Esophagus squamous epithelium (tissue), 5 donors: ENCODE measurements at places on chromosomes 2 and 18.

DNA sequence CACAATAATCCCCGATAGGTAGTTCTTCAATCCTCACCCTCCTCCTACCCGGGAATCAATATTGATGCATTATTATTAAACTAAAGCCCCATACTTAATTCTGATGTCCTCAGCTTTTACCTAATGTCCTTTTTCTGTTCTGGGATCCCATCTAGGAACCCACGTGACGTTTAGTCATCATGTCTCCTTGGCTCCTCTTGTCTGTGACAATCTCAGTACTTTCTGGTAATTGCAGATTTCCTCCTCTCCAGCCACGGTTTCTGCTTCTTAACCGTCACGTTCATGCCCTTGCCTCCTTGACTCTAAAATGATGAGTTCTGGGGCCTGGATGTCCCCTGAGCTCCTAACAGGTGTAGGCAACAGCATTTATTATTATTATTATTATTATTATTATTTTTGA, 2.9 kb upstream of the DGKD start:
- DNase-seq = no peak

DNA sequence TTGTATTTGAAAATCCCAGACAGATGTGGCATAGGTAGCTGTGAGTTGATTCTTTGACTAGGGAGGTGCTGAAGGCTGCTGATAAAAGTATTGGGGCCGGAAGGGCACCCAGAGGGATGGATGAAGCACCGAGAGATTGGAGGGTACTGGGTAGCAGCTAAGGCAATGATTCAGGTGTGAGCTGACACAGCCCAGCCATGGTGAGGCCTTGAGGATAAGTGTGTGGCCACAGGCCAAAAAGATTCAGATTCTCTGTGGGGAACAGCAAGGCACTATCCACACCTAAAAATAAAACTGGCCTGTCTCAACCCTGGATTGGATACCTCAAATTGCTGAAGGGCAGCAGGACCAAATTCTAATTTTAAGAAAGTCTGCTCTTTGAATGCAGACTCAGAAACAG, 35.2 kb downstream of the RDH14 start:
- DNase-seq = no peak

- DNase-seq = no peak
Measured at GRCh38 chr2:190553254-190553653, 18.7 kb upstream of the NEMP2 start.

DNA sequence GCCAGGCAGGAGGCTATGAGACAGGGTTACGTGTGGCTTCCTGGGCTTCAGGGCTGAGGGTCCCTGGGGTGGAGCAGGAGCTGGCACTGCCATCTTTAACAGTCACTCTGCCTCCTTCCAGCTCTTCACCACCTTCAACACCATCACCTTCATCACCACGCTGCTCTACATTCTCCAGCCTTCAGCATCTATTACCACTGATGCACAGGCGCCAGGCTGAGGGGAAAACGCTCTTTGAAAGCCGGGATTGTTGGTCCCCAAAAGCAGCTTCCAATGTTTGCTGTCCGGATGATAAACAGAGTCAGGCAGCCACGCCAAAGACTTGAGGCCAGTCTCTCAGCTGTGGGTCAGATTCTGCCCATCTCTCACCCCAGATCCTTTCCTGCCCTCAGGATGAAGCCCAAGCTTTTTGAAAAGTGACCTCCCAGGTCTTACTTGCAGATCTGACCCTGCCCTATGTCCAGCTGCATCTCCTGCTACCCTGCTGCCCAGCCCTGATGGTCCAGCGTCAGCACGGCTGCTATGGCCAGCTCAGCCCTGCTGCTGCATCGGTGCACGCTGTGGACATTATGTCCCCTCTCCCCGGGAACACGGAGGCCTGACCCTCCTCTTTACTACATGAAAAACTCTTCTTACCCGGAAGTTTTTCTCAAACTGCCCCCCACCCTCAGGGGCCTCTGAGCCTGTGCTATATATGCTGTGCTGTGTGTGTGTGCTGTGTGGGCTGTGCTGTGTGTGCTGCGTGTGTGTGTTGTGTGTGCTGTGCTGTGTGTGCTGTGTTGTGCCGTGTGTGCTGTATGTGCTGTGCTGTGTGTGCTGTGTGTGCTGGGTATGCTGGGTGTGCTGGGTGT, 31.2 kb upstream of the MAL start:
- DNase-seq = no peak

DNA sequence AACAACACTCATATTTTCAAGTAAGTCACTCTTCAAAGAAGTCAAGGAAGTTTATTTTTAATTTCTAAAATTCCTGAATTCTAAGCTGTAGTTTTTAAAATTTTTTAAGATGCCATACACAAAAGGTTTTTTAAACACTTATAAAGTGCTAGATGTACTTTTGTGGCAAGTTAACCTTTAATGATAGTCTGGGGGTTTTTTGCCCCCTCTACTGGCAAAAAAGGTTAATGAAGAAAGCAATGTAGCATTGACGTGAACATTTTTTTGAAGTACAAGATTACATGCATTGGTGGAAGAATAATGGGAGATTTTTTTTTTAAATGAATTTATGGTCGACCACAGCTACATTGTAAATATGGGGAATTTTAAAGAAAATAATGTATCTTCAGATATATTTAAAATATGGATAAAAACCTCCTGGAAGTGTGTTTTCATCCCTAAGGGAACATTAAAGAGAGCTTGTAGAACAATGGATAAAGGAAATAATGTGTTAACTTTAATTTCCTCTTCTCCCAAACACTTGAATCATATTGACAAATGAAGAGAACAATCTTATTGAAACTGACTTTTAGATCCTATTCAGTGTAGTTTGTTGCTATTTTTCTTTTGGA, 12.6 kb downstream of the ITPRID2 start:
- no peak for DNase-seq

- DNase-seq = no peak
Measured at GRCh38 chr18:39681061-39681460, 2115.5 kb upstream of the CELF4 start.

GRCh38 chr2:106184857-106185256, 9.2 kb downstream of the UXS1 start:
- DNase-seq = no peak

- no peak for DNase-seq
Measured at GRCh38 chr2:165601928-165602521, 132.5 kb downstream of the CSRNP3 start.

DNA sequence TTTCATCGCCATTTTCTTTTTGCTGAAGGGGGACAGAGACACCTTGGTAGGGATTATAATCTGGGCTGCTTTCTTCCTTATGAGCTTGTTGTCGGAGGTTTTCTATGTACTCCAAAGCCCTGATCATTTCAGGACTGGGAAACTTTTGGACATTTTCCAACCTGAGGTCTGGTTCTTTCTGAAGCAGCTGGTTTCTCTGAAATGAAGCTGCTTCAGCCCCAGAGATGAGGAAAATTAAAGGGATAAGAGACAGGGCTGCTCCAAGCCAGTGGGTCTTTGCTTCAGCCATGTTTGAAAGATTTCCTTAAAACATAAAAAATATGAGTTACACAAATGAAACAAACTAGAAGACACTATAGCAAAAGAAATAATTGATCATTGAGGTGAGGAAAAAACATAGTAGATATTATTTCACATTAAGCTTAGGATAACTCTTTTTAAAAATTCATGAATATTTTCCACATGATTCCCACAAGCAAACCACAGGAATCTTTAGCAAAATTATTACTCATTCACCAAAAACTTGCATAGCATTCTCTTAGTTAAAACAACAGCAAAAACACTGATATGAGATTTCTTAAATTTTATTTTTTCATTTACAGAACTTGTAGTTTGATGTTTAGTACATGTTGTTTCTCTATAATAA, 3.0 kb downstream of the SCG2 start:
- DNase-seq = no peak

DNA sequence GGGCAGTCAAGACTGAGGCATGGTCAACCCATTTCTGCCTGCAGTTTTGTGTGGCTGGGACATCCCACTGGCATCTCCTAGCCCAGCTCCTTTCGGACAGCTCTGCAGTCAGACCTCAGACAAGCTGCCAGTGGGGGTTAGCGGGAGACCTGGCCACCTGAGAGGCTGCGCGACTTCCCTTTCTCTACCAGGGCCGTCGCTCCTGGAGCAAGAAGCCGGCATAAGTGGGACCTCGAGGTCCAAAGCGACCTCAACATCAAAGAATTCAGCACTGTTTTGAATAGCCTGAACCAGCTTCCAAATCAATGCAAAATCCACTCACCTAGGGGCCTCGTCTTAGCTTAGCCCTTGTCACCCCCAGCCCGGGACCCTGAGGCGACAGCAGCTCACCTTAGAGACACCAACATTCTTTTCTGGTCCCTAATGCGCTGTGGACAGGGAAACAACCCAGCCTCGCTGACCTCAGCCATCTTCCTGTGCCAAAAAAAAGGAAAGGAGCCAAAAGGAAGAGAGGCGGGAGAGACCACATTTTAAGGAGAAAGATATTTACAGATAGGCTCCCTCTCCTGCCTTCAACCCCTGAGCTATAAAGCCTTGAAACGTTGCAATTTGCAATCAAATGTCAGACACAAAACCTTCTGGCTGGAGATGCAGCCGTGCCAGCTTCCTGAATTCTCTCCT, 81.2 kb downstream of the GFPT1 start:
- no peak for DNase-seq

DNA sequence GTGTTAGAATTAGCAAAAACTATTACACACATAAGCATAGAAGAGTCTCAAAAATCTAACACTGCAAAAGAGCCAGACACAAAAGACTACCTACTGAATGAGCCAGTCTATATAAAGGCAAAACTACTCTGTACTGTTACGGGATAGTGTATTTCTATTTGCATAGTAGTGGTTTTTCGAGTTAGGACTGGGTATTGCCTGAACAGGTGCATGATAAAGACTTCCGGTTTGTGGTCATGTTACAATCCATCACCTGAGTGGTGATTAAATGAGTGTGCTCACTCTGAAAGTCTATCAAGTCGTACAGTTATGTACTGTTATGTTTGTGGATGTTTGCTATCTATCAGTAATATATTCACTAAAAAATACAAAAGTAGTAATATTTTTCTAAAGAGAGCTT, 523.3 kb upstream of the SYT4 start:
- DNase-seq = no peak

GRCh38 chr2:28150236-28150915, 242.3 kb upstream of the FOSL2 start:
- no peak for DNase-seq

DNA sequence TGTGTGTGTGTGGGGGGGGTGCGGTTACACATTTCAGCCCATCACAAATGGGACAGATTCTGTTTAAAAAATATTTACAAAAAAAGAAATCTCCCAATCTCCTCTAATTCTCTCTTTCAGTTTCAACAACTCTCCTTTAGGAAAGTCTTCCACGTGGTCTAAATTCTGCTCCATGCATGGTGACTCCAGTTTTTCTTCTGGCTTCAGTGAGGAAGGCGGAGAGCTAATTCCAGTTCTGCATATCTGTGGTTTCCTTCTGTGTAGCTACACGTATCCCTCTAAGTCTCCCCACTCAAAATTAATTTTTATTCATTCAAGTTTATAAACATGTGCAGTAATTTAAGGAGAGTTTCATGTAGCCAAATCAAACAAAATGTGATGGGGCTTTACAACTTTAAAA, 111.6 kb downstream of the SLC4A3 start:
- no peak for DNase-seq

- no peak for DNase-seq
Measured at GRCh38 chr2:218431878-218432277, 13.0 kb downstream of the VIL1 start.

GRCh38 chr18:38019292-38019691, 453.7 kb upstream of the CELF4 start:
- DNase-seq = no peak

- no peak for DNase-seq
Measured at GRCh38 chr2:239479471-239479870, 78.7 kb upstream of the HDAC4 start.

GRCh38 chr2:2639251-2640139, 308.4 kb upstream of the MYT1L start:
- DNase-seq = no peak

GRCh38 chr2:70686577-70687460, 81.2 kb downstream of the ADD2 start:
- DNase-seq = no peak

DNA sequence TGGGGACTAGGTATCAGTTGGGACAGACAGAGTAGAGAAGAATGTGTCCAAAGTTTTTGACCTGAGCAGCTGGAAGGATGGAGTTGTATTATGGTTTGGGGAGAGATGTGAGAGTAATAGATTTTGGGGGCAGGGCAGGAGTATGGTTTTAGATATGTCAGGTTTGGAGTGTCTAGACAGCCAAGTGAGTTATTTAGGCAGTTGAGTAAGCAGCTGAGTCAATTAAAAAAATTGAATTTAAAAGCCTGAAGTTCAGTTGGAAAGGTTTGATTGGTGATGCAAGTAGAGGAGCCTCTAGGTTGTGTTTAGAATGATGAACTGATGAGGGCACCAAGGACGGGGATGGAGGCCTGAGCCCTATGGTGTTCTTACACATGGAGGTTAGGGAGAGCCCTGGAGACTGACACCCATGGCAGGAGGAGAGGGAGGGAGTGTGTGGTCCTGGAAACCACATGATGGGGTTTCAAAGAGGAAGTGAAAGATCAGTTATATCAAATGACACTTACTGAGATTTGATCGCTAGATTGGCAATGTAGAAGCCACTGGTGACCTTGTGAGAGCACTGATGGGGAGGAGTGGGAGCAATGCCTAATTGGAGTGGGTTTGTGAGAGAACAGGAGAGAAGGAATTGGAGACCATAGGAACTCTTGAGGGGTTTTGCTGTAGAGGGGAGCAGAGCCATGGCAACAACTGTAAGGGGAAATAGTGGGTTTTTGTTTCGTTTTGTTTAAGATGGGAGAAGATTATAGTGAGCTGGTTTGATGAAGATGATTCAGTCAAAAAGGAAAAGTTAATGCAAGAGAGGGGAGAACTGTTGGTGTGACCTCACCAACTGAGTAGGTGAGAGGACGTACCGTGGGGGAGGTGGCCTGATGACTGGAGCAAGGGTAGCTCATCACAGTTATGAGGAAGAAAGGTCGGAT, 10.3 kb downstream of the ITGA6 start:
- DNase-seq = no peak

- DNase-seq = no peak
Measured at GRCh38 chr2:197181491-197181890, 129.1 kb downstream of the ANKRD44 start.

- DNase-seq = no peak
Measured at GRCh38 chr2:48588745-48589144, 28.9 kb upstream of the GTF2A1L start.

- no peak for DNase-seq
Measured at GRCh38 chr2:218820746-218821369, 10.7 kb downstream of the PRKAG3 start.
